ENCODE measurements at places on chromosomes 5 and 9.

DNA sequence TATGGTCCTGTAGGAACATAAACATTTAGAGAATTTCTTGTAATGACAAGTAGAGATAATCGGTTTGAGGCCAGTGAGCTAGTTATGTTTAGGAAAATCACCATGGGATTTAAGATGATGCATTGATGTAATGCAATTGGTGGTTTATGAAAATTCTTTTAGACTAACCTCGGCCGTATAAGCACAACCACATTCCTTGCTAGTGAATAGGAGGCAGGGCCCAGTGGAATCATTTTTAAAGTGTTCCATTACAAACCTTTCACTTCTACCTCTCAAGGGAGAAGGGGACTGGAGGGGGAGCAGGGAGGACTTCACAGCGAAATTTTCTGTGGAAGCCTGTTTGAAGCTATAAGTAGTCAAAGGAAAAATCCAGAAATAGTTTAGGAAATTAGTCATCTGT, 71.8 kb upstream of the NFIL3 start:
- DNase-seq, result peak; percentile 95

- no peak for DNase-seq
These were observed 193.1 kb downstream of the DCP2 start for GRCh38 chr5:113169720-113170119.

DNA sequence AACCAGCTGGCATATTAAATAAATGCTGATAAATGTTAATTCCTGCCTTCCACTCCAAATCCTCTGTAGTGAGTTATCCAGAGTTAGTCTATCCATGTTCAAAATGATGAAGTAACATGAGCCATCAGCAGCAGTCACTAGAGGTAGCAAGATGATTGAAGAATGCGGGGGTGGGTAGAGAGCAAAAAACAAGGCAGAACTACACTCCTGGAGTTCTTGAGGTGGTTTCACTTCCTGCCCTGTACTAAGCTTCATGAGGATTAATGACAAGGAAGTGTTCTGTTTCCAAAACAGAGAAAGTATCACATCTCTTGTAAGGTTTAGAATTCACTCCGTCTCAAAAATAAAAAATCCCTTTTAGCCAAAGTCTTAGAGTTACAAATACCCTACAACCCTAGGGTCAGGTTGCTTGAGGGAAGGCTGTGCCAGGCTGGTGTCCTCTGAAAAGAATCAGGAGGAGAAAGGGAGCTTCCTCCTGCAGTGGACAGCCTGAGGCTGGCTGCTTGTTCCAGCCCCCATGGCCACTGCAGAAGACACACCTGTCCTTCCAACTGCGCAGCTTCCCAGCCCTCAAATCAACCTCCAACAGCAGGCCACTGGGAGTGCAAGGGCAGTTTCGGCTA, 180.2 kb downstream of the DENND1A start:
- no peak for DNase-seq

DNA sequence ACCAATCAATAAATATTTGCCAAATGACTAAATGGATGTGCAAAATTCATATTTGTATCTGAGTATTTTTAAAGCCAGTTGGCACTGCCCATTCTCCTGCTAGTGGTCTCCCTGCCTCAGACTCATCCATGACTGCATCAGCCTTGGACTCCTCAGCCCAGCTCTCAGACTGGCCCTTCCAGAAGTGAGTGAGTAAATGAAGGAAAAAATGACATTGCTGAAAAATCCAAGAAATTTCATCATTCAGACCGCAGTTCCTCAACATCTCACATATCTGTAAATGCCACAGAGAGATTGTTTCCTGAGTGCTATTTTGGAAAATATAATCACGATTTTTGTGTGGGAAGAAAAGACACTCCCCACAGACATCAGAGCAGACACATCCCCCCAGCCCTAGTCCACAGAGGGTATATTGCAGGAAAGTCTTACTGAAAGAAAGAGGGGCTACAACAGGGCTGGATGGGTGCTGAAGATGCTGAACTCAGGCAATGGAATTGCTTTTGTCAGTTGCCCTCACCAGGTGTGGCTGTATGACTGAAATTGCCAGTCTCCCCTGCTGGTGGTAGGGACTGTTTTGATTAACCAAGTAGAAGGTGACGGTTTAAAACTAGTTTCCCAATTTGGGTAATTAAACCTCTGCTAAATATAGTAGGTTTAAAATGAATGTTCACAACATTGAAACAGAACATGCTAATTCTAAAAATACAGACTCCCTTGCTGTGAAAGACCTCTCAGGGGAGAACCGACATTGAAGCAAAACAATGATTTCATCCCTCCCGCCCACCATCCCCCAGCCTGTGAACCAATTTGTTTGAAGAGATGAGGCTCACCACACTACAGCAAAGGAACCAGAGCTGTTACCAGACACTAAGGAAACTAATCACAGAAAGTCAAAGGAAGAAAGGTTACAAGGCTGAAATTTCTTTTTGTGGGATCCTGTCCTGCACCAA, 158.8 kb downstream of the DEPDC1B start:
- peak; percentile 75 for DNase-seq

- DNase-seq, result no peak
These were observed 51.7 kb upstream of the LRRTM2 start for GRCh38 chr5:138926688-138927448.

GRCh38 chr9:94150890-94151650, 66.8 kb downstream of the PTPDC1 start:
- DNase-seq, result peak; percentile 40

- peak; percentile 80 for DNase-seq
These were observed 227.0 kb downstream of the ZNF608 start for GRCh38 chr5:124519396-124519795.

DNA sequence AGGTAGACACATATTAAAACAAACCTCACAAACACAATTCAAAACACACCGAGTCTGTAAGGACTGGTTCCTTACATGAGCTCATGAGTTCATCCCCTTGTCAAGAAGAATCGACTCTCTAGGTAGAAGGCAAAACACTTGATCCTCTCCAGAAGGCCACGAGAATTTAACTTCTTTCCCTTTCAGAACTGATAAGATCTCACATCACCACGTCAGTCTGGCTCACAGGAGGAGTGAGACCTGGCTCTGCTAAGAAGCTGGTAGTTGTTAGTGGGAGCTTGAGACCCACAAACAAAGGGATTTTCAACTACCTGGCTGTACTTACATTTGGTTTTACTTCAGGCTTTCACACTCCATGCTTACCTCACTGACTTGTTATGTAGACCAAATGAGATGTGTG, 459.2 kb downstream of the ARHGEF28 start:
- no peak for DNase-seq

GRCh38 chr5:108581026-108581425, 166.7 kb upstream of the FER start:
- DNase-seq, result no peak

DNA sequence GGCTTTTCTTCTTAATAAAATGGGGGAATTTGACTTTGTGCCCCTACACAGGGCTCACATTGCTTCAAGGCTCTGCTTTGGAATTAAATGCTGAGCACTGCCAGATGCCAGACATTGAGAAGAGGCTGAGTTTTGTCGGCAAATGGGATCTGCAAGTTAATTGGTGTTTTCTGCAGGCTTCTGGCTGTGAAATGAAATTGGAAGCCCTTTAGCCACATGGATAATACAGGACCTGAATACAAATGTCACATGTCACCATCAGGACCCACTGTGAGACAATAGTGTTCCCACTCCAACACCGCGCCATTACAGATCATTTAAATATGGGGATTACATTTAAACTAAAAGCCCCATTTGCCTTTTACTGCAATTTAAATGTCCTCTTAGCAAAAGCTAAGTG, 164.4 kb downstream of the ZSWIM6 start:
- no peak for DNase-seq

DNA sequence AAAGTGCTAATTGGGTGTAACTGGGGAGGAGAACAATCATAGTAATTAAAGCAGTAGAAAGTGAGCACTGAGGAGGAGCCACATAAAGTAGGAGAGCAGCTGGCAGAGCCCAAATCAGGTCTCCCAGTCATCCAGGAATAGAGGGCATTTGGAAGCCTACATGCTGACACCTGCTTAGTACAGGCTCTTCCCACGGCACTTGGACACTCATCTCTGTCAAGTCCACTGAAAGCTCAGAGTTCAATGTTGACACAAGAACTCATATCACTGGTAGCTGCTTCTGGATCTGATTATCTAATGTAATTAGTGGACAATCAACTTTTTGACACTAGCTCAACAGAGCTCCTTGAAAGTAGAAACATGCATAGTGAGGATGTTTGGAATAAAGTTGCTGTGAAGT, 45.9 kb upstream of the PCSK1 start:
- DNase-seq, result no peak

DNA sequence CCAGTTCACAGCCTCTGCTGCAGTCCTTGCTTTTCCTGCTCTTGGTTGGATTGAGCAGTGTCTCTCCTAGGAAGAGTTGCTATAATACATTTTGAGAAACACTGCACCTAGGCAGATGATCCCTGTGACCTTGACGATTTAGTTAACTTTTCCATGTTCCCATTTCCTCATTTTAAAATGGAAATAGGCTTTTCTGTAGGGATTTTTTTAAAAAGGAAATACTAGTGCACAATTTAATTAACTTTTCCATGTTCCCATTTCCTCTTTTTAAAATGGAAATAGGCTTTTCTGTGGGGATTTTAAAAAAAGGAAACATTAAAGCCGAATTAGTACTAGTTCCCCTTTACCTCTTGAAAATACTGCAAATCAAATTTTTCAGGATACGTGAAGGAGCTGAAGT, 4.7 kb downstream of the ATP6V0E1 start:
- no peak for DNase-seq

GRCh38 chr9:135515083-135515951, 5.9 kb upstream of the LCN1 start:
- no peak for DNase-seq

- DNase-seq, result no peak
These were observed 7.4 kb downstream of the CPLX2 start for GRCh38 chr5:175878544-175879438.

DNA sequence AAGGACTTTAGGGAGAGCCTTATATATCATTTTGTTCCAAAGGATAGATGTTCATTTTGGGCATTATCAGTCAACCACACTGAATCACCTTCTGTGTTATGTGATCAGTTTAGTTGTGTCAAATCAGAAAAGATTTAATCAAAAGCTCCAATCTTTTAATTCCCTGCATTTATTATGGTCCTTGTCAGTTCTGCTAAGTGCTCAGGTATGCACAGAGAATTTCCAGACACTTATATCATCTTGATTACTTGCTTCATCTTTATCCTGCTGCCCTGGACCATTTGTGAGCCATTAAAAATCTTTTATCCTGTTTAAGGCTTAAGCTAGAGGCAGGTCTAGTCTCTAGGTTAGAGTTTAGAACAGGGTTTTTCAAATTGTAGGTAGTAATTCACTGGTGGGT, 179.1 kb downstream of the CWC27 start:
- no peak for DNase-seq

- DNase-seq, result no peak
These were observed 234.1 kb downstream of the ADAMTS6 start for GRCh38 chr5:65247594-65247993.

GRCh38 chr5:122665051-122665450, 109.8 kb upstream of the SNX2 start:
- DNase-seq, result no peak

DNA sequence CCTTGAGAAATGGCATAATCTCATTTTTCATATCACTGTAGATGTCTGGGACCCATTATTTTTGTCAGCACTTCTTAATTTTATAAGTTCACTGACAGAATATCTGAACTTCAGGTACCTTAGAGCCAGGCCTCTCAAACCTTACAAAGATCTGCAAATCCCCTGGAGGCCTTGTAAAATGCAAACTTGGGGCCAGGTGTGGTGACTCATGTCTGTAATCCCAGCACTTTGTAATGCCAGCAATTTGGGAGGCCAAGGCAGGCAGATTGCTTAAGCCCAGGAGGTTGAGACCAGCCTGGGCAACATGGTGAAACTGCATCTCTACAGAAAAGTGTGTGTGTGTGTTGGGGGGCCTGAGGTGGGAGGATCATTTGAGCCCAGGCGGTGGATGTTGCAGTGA, 30.8 kb downstream of the RASGRF2 start:
- no peak for DNase-seq

GRCh38 chr5:131998431-131999040, 12.9 kb downstream of the ACSL6 start:
- no peak for DNase-seq

GRCh38 chr5:168482361-168482760, 3.9 kb upstream of the RARS1 start:
- no peak for DNase-seq

GRCh38 chr9:114166614-114167572, 11.6 kb downstream of the COL27A1 start:
- no peak for DNase-seq

DNA sequence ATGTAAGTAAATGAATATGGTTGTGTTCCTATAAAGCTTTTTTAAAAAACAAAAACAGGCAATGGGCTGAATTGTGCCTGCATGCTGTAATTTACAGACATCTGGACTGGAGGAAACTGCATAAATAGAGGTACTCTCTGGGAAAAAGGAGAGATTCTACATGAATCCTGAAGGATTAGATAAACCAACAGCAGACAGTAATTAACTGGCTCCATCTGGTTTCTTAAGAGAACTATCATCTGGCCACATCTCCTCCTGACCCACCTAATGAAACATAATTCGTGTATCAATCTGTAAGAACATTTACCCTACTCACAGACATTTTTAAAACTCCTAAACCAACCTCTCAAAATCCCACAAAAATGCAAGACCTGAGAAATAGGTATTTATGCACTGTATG, 528.1 kb upstream of the ST8SIA4 start:
- peak; percentile 3 for DNase-seq

GRCh38 chr5:146732962-146733361, 145.6 kb downstream of the PPP2R2B start:
- DNase-seq, result no peak

DNA sequence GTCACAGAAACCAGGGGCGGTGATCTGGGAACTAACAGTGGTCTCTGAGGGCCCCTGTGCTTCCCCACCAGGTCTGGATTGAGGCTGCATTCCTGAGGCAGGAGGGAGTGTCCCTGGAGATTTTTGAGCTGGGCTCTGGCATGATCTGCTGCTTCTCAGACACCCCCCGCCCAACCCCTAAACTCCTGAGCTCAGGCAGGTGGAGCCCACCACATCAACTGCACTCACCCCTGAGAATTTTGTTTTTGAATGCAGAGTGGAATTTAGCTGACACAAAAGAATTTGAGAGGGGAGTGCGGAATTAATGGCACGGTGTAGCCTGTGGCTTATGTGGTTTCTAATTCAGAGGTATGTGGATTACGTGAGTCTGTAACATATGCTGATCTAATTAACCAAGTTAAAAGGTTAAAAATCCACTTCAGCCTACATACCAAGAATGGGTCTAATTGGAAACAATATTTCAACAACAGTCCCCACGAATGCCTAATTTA, 23.9 kb upstream of the CTSL start:
- DNase-seq, result peak; percentile 75

DNA sequence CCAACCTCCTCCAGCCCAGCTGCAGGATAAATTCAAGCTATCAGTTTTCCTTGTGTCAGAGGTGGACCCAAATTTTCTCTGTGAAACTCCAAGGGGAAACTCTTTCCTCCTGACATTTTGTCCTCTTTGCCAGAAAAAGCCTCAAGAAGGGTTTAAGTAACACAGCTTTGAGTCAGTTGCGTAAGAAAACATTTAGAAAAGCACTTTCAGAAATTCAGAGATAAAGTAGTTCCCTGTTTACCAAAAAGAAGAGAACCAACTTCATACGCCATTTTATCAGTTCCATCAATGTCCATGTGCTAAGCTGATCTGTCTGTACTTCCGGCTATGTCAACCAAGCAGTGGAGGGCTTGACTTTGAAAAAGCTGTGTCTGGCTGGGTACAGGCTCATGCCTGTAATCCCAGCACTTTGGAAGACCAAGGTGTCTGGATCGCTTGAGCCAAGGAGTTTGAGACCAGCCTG, 19.9 kb upstream of the SUSD1 start:
- peak; percentile 40 for DNase-seq

Data from AG10803 (cell line).